ENCODE measurements at places on chromosomes 2 and 18.

DNA sequence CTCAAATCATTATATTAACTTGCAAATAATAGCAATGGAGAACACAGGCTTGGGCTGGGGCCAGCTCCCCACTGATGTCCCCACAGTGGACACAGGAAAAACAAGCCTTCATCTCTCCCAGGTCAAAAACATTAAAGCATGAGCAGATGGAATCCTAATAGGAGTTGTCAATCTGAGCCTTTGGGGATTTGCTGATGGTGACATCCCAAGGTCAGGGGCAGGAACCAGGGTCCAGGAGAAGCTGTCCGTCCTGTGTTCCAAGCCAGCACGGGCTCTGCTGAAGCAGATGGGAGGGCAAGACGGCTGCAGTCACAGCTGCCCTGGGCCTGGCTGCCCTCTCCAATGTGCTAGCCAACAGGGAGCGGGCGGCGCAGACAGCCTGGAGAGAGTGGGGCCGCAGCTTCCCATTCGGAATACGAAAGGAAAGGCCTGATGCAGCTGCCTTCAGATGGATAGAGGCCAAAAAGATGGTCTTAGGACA is 135.5 kb downstream of the NDUFA10 start:
- no peak for DNase-seq

DNA sequence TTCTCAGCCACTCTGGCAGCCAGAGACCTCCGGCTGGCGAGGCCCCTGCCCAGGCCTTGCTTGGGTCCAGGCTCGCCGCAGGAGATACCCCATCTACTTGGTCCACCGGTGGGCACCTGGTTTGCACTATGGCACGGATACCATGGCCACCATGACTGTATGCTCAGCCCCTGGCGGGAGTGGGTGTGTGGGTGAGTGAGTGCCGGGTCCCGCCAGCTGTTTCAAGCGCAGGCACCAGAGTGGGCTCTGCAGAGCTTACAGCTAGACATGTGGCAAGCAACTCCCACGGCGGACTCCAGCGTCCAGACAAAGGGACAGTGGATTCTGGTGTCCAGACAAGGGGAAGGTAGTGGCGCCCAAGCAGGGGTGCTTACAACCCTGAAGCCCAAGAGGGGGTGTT is 1.4 kb downstream of the ATG4B start:
- no peak for DNase-seq

- peak; percentile 81 for DNase-seq
Measured at GRCh38 chr2:96245609-96246390, 20.0 kb downstream of the TMEM127 start.

GRCh38 chr2:1718339-1719220 is 25.7 kb downstream of the PXDN start:
- DNase-seq, result no peak

DNA sequence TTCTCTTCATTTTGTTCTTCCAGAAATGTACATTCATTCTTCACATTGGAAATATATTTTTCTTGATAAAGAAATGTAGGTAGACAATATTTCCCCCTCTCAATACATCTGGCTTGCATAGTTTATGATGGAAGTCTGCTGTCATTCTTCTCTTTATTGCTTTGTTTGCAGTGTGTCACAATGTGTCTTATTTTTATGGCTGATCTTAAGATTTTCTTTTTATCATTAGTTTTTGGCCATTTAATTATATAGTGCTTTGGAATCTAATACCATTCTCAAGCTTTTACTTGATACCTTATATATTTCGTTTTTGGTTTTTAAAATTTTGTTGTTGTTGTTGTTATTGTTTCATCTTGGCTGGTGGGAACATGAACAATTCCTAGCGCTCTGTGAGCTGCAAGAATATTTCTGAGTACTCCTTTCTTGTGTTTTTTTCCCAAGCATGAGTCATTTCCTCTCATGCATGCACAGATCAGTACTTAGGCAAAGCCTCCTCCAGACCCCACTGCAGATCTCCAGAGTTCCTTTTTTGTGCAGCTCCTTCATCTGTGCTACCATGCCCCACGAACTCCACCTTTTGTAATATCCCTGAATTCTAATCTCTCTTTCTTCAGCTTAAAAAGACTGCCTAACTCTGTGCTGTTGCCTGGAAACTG is 13.7 kb upstream of the MMADHC start:
- DNase-seq, result peak; percentile 73

- DNase-seq, result no peak
Measured at GRCh38 chr18:22816266-22817176, 116.6 kb upstream of the RBBP8 start.

- DNase-seq, result no peak
Measured at GRCh38 chr2:102126169-102126568, 16.4 kb upstream of the IL1R1 start.

GRCh38 chr2:229610333-229610732 is 104.0 kb downstream of the DNER start:
- peak; percentile 77 for DNase-seq

- DNase-seq, result peak; percentile 27
Measured at GRCh38 chr2:98912957-98913915, 22.8 kb downstream of the CRACDL start.

DNA sequence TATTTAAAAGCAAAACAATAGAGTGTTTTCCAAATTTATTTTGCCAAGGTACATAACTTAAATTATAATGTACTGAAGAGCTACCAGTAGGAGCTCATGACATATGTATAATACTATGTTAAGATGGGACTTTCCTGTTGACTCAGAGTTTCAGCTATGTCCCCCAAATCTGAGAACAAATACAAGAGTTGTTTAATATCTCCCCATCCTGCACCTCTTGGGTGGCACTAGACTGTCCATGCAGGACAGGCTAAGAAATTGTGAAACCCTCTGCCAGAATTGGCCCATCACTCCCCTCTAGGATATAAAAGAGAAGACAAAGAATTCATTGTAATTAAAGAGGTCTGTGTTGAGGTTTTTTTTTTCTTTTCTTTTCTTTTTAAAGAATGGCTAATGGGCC is 21.7 kb upstream of the CTAGE1 start:
- peak; percentile 59 for DNase-seq

- no peak for DNase-seq
Measured at GRCh38 chr2:767440-767839, 90.2 kb upstream of the TMEM18 start.

DNA sequence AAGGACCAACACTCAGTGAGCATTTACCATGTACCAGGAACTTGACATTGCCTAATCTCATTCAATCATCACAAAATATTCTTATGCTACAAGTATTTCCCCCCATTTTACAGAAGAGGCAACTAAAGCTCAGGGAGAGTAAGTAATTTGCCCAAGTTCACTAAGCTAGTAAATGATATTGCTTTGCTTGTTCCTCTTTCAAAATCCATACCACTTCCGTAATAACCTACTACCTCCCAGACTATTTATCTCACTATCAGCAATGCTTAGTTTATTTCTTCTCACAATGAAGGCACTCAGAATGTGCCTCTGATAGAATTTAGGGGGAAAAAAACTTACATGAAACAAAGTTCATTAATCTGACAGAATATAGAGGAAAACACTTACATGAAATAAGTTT is 1070.9 kb upstream of the FANCL start:
- no peak for DNase-seq
